NCI-H774 (cell line): ENCODE measurements at places on chromosomes 7 and 10.

DNA sequence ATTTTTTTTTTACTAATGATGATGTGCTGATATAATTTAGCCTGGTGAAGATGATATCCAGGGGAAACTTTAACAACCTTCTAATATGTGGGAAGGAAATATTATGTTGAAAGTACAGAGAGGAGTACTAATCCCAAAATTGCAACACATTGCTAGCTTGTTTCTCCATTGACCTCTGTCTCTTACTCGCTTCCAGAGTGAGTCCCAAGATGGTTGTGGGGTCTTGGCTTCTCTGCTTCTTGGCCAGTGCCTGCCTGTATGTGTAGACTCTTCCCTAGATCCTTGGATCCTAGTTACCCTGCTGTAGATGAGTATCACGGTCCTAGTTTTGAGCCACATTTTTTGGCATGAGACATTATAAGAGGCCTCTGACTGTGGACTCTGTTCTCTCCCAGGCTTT, 17.5 kb downstream of the BMPER start:
- no peak for DNase-seq

GRCh38 chr7:70925411-70926115, 206.4 kb upstream of the GALNT17 start:
- DNase-seq: no peak

DNA sequence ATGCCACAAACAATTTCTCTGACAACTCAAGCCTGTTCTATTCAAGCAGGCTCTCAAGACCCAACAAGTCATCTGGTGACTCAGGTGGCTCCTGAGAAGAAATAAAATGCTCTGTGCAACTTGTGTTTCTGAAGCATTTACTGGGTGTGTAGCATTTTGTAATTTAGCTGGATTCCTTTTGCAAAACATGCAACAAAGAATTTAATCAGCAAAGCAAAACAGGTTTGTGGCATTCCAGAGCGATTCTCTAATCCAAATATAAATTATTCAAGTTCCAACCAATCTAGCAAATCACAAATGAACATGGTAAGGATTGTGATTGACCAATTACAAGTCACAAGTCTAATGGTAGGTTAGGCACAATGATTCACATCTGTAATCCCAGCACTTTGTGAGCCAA, 39.8 kb upstream of the C10orf67 start:
- no peak for DNase-seq

GRCh38 chr10:61785473-61786105, 115.9 kb upstream of the ARID5B start:
- DNase-seq: no peak

DNA sequence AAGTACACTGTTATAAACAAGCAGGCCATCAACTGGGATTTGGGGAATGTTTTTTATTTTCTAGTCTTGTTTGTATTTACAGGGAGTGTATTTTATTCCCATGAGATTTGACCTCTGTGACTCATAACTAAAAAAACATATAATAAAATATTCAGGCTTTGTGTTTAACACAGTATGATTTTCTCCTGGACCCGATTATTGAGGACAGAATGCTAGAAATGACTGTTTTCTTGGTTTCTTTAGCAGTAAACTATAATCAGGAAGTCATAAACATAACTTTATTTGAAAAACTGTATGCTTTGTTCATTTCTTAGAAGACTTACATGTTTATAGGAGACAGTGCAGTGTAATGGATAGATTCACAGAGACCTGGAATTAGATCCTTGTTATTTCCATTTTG, 2.1 kb downstream of the NHLRC2 start:
- DNase-seq: no peak

- no peak for DNase-seq
Measured at GRCh38 chr10:72524489-72524888, 101.4 kb downstream of the MICU1 start.

DNA sequence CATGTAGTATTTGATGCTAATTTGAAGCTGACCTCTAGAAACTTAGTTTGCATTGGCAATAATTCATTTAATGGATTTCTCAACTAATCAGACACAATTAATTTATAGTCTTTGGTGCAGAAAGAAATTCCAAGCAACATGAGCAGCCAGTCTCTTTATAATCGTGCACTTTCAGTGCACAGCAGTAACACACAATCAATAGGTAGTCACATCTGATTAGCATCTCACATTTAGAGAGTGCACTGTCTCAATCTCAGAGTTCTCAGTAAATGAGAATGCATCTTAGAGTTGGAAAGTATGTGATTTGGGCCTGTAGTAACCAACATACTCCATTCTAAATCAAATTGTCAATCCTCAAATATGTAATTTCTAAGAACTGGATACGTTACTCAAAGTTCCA, 377.6 kb downstream of the POM121L12 start:
- DNase-seq: no peak

DNA sequence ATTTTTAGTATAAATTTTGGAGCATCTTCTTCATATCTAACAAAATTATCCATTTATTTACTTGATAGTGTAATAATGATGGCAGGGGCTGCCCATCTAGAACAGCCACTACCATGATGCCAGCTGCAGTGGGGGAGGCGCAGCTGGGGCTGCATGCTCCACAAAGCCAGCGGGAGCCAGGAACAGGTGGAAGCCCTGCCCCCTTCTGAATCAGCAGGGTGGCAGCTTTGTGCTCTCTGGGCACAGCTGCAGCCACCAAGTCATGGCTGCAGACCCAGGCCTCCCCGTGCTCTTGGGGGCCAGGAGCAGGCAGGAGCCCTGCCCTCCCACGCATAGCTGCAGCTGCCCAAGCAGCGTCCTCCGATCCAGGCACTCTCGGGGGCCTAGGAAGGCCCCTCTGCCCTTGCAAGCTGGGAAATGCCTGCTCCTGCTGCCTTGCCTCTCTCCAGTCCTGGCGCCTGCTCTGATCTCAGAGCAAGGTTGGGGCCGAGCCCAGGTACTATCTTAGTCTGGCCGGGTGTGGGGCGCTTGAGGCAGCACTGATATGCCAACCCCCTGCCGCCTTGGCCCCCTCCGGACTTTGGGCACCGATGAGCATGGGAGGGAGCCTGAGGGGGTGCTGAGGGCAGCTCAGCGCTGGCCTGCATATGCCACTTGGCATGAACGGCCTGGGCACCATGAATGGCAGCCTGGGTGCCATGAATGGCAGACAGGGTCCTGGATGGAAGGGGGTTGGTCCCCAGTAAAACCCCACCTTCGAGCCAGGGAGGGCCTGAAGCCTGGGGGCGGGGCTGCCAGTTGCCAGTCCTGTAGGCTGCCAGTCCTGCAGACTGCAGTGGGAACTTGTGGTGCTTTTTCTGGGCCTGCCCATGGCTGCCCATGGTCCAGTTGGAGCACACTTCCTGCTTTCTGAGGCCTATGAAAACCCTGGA, 1110.8 kb upstream of the POT1 start:
- DNase-seq: no peak

DNA sequence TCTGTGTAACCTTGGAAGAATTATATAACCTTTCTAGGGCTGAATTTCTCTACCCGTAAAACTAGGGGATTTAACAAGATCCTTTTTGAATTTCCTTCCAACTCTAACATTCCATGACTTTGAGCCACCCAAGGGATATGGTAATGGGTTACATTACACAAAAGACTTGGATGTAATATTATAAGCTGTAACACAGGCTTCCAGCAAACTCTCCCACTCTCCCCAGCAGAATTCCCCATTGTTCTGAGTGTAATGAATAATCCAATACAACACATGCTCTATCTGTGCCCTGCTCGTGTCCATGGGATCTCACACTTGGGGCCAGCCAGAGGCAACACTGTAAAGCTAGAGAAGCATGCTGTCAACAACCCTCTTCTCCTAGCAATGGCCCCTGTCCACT, 790.6 kb upstream of the AUTS2 start:
- no peak for DNase-seq

DNA sequence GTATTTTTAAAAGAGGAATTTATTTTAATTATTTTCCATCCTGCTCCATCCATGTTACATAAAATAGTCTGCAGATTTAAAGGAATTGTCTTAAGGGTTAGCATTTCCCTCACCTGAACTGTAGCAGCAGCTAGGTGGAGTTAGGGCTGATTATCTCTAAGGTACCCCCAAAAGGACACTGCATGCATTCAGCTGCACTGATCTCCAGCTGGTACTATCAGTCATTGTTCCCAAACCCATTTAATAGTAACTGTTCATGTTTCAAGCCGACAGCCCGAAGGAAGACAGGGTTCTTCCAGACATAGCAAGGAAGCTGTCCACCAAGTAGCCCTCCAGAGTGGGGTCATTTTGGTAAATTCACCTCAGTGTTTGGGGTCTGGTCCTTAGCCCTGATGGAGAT, 48.7 kb downstream of the FAM171A1 start:
- DNase-seq: no peak

DNA sequence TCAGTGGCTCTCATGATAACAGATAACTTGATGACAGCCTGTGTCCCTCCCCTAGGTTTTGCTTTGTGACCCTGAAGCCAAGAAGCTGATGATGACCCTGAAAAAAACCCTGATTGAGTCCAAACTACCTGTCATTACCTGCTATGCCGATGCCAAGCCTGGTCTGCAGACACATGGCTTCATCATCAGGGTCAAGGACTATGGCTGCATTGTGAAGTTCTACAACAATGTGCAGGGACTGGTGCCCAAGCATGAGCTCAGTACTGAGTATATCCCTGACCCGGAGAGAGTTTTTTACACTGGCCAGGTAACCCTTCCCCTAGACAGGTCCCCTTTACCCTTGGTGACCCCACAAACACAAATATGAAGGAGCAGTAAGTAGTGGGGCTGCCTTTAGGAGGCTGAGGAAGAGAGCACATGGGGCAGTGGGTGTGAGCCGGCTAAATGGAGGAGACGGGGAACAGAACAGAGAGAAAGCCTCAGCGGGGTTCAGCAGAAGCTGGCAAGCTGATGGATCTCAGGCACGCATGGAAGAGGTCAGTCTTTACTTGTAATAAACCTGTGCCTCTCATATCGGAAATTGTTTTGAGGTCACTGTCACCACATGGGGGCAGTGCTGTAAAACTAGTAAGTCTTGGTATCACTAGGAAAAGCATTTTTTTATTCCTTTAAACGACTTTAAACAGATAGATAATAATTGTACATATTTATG, 20.2 kb downstream of the PDCD11 start:
- no peak for DNase-seq

- DNase-seq: no peak
Measured at GRCh38 chr7:158743219-158743618, 38.6 kb upstream of the NCAPG2 start.

DNA sequence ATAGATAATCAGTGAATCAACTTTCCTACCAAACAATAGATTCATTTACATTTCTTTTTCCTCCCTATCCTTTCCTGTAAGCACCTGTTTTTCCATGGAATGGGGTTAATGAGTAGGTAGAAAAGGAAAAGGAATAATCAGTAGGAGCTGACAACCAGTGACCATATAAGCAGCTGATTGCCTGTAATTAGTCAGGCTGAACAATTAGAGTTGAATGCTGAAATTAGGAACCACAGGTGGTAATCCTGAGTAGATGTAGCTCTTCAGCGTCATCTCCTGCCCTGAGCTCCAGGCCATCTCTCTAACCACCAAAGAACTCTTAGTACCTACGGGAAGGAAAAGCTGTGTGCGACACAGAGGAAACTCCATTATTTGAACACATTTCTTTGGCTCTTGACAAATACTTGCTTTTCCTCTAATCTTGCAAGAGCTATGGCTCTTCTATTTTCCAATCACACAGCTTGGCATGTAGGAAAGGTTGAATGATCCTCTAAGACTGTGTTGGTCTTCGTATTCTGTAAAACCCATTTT, 63.8 kb downstream of the KLHDC10 start:
- DNase-seq: peak; percentile 8

GRCh38 chr10:124106241-124106879, 13.0 kb upstream of the CHST15 start:
- DNase-seq: no peak

DNA sequence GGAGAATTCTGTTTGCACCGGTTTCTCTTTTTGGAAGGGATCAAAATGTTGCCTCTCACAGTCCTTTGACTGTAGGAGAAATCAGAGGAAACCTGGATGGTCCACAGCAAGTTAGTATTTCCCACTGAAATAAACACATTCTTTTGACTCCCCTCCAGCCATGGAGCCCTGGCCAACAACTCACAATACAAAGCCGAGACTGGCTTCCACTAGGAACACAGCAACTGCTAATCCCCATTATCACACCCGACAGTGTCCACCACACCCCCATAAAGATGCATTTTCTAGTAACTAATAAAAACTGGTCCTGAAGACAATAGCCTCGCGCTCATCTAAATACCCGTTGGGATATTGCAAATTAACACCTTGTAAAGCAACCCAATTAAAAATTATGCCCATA, 798 bp upstream of the MACROH2A2 start:
- DNase-seq: no peak

DNA sequence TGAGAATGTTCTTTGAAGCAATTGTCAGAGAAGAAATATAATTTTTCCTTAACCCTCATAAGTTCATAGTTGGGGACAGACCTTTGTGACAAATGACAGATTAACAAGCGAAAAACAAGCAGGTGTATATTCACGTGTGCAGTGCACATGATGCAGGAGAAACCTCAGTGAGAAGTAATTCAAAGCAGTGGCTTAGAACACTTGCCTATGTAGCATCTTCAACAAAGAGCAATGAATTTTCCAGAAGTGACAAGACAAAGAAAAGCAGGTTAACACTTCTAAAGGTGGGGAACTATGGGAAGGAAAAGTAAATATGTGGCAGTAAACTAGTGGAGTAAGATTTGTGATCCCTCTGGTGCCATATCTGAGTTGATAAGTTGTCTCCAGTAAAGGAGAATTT, 65.8 kb downstream of the MCU start:
- no peak for DNase-seq

GRCh38 chr7:37703361-37703760, 19.8 kb downstream of the GPR141 start:
- no peak for DNase-seq

- peak; percentile 20 for DNase-seq
Measured at GRCh38 chr10:132518572-132519381, 18.8 kb upstream of the INPP5A start.
